HT1080 (cell line): ENCODE measurements at places on chromosomes 12 and 14.

GRCh38 chr14:54669721-54670561, 103.0 kb downstream of the SAMD4A start:
- DNase-seq: peak; percentile 89

DNA sequence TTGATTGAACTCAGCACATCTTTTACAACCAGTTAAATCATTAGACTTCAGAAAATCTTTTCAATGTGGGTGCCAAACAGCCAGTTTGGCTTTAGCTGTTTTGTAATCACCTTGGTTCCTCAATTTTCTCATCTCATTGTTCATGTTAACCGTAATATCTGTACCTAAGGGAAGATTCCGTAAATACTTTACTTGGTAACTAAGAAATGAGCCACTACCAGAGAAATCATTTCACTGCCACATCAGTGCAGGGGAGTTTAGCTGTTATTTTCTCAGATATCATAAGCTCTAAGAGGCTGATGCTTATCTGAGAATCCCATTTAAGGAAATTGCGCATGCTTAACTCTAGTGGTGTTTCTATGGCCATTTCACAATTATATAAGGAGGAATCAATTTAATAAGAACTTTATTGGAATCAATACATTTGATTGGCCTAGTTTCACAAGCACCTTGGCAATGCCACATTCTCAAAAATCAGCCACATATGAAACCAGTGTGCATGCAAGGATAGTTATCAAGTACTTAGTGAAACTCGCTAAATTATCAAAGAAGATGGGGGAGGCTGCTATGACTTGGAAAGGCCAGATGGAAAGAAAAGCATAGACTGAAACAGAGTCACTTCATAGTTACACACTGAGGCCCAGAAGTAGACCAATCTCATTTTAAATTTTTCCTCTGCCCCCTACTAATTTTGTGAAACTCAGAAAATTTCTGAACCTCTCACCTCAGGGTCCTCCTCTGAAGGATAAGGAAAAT, 28.1 kb upstream of the IL22 start:
- no peak for DNase-seq

DNA sequence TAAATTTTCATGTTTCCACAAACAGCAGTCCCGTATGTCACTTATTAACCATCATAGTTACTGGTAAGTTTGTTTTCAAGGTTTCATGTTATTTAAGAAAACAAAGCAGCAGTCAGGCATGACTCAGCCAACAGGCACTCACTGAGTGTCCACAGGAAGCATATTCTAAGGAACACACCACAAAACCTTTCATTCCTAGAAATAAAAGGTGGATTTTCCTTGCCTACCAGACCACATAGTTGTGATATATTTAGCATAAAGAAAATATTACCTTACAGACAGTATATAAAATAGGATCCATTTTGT, 143.3 kb upstream of the AVPR1A start:
- peak; percentile 81 for DNase-seq

DNA sequence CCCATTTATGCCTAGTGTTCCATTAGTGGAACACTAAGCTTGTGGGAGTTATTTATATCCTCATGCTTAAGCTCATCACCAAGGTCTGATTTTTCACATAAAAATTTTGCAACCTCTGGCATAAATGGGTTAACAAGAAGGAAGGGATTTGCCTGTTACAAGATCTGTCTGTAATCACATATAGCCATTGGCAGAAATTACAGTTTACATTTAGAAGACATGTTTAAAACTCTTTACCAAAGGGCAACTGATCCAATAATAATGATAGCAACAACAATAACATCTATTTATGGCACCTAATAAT, 422.9 kb downstream of the ZFP36L1 start:
- no peak for DNase-seq

DNA sequence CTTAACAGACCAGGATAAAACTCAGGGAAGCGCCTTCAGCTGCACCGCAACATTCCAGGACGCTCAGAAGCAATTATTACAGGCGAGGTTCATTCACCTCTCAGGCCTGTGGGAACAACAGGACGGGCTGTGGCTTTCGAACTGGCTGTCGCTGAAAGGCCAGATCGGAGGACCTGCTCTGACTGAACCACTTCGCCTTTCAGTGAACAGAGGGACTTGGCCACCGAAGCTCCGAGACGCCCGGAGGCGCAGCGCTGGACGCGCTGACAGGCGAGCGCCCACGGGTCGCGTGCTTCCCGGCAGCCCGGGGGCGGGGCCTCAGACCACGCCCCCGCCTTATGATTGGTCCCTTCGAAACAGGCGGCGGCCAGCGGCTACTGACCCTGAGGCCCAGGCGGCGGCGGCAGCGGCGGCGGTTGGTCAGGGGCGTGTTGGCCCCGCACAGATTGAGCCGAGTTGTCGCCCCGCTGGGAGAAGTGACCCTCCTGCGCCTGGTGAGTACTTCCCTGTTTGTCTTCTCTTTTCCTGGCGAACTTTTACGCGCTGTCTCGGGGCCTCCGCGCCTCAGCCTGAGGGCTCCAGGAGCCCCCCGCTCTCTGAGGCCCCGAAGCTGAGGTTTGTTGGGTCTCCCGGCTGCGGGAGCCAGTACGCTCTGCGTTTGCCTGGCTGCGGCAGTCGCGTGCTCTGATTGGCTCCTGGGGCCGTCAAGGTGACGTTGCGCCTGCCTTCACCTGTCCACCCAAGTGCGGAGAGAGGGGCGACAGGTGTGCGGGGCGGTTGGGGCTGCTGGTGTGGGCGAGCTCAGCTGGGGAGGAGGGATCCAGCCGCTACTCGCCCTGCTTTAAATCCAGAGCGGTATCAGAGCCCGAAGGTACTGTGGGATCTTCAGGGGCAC, at the start of gene GAS2L3:
Gene GAS2L3, plus strand, starts transcription at position 393 of the 895 bp plus-strand sequence. CDS start 21,221 bp downstream, outside the sequence.
- no peak for DNase-seq

DNA sequence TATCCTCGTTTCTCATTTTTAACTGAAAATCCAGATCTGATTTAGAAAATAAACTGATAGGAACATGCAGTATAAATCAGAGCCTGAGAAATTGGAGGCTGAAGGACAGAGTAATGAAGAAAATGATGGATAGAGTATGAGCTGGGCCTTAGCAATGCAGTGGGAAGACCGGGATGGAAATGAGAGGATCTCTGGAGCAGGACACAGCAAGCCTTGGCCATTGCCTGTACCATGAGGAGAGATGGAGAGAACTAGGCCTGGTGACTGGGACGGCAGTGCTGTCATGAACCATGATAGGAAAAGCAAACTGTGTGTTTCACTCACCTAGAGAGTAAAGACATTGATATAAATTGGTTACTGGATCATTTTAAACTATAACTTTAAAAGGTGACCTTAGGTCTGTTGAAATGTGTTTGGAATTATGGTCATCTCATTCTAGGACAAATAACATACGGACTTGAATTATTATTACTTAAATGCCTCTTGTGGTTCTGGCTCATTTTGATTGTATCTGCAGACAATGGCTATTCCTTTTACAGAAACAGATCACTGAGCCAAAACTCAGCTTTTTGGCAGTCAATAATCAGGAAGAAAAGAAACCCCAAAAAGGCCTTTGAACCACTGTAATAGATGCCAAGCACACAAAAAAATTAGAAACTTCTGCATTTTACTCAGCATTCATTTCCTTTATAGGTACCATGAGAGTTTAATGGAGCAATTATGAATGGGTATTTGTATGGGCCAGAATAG, 251.9 kb upstream of the PRKD1 start:
- DNase-seq: no peak

- DNase-seq: peak; percentile 98
These were observed 139.3 kb upstream of the ARHGAP5 start for GRCh38 chr14:31937730-31938346.
